ENCODE measurements at places on chromosomes 16 and 17.

DNA sequence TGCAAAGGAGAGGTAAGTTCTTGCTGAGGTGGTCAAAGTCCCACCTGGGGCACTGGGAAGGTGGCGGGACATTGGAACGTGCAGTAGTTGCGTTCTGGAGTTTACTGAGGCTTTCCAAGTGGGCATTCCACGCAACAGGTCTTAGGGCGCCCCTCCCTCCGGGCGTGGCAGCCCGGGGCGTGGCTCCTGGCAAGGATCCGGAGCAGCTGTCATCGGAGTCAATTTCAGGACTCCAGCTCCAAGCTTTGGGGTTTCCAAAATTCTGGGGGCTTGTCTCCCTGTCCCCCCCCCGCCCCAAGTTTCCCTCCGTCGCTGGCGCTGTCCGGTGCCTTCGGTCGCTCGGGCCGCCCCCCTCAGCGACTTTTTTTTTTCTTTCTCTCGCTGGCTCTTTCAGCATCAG is 43.1 kb upstream of the AMZ2 start:
- no peak for DNase-seq

DNA sequence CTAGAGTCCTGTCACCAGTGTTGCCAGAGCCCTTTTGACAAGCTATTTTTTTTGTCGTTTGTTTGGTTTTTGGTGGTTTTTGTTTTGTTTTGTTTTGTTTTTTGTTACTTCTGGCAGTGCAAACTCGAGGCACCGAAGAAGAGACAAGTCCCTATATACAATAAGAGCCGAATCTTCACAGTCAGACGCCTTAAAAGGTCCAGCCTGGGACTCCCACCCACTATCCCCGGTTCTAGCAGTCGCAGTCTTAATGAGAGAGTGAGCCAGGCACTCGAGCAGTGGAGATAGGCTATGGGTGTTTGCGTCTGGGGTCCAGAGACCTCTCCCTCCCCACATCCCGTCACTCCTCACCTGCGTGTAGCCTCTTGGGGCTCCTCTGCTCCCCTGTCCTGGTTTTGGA is 1.9 kb downstream of the OR1F1 start:
- DNase-seq = no peak

- no peak for DNase-seq
Measured at GRCh38 chr16:81816793-81817210, 37.7 kb downstream of the PLCG2 start.

GRCh38 chr16:64969221-64969620 is 152.6 kb downstream of the CDH11 start:
- DNase-seq = no peak

DNA sequence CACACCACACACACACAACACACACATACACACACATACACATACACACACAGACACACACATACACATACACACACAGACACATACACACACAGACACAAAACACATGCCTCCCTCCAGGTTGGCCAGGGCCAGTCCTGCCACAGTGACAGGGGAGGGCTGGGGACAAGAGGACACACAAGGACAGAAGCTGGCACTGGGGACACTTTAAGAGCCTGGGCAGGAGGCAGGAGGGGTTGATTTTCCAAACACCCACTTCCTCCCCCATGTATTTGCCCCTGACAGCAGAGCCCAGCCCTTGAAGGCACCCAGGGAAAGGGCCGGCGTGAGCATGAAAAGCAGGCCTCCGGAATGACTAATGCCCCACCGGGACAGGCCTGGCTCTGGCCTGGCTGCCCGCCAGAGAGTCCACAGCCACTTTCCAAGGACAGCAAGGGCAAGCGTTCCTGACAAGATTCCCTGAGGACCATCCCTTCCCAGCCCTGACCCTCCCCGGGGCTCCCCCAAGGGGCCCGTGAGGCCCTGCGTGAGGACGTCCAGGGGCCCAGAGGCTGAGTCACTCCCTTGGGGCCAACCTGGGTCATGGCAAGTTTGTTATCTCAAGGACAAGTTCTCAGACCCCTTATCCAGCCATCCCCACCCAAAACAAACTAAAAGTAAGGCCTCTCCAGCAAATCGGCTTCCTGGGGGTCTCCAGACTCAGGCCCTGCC is 235.6 kb downstream of the ZNF423 start:
- DNase-seq = no peak

GRCh38 chr16:719815-720446 is 1.0 kb upstream of the ANTKMT start:
- no peak for DNase-seq

DNA sequence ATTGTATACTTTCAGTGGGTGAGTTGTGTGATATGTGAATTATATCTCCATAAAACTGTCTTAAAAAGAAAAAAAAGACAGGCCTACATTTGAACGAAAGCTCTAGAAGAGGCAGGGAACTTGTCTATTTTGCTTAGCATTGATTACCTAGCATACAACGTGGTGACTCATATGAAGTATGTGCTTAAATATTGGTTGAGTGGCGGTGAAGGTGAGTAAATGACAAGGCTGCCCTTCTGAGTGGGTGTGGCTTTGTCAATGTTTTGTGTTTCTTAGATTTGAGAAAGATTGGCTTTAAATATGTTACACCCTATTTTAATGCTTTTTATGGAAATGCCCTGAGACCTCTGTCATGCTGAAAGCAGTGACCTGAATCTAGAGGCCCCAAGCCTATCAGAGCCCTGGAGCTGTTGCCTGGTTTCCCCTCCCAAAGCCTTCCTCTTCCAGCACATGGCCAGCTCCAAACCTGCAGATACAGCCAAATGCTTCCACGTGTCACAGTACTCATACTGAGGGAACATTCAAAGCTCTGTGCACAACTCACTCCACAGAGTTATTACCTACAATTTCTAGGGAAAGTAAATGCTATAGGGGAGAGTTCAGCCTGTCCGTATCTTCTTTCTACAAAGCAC is 260.0 kb downstream of the PHKB start:
- DNase-seq = no peak

DNA sequence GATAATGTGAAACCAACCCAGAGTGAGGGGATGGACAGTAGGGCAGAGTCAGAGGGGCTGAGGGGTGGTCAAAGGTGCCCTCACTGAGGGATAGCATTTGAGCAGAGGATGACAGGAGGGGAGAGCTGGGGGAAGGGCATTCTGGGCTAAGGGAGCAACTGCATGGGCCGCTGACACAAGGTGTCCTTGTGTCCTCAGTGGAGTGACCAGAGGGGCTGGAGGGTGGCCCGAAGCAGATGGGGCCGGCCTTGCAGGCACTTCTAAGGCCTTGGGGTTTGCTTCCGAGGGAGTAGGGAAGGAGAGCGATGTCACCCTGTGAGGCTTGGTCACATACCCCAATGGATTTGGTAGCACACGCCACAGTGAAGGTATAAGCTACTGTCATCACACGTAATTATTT is 10.0 kb downstream of the NUBP1 start:
- no peak for DNase-seq

GRCh38 chr16:87919681-87919994 is 16.7 kb downstream of the CA5A start:
- no peak for DNase-seq

DNA sequence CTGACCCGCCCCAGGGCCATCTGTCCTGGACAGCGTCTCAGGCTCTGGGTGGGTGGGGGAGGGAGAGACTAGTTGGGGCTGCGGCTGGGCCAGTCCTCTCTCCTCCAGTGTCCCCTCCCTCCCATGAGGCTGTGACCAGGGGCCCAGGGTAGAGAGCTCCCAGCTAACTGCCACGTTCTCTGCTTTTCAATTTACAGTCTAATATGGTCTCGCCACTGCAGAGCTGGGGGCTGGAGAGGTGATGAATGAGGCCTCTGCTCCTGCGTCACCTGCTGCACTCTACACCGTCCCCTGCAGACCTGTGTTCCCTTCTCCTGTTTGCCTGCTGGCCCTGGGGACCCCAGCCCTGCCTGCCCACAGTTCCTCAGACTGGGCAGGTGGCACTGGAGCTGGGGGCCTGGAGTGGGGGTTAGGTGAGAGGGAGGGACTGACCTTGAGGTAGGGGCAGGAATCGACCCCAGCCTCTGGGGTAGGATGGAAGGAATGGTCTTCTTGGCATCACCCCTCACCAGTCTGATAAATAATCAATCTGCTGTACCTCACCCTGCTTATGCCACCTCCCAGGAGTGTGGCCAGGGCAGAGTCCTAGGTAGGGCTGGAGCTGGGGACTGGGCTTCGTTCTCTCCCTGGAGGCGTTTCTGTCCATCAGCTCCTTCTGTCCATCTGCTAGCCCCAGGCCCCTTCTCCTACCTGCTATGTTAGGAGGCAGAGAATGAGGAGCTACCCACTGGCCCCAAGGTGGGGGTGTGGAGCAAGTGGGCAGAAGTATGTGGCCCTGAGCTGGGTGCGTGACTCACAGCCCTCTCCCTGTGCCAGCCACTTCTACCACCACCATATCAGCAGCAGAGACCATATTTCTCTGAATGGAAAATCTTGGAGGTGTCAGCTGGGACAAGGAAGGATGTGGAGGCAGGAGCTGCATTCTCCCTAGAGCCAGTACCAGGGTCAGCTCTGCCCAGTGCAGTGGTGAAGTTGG is 12.9 kb downstream of the SEZ6 start:
- no peak for DNase-seq

- no peak for DNase-seq
Measured at GRCh38 chr17:30207655-30208054, 27.8 kb downstream of the SLC6A4 start.

- DNase-seq = no peak
Measured at GRCh38 chr17:82933911-82934310, 94.1 kb upstream of the ZNF750 start.

DNA sequence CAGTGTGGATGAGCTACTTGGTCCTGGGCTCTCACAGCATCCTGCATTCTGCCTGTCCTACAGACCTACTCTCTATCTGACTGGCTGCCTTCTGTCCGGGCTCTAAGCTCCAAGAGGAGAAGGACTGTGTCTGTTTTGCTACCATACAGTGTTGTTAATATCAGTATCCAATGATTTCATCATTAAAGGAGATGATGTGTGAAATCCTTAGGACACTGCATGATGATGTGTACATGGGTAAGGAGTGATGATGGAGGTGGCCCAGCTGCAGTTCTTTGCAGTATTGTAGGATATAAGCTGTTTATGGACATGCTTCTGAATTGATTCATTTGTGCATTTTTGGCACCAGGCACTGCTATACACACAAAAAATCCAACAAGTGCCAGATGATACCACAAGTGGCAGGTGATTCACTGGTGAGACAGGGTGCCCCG is 536.9 kb upstream of the CDH11 start:
- DNase-seq = no peak

DNA sequence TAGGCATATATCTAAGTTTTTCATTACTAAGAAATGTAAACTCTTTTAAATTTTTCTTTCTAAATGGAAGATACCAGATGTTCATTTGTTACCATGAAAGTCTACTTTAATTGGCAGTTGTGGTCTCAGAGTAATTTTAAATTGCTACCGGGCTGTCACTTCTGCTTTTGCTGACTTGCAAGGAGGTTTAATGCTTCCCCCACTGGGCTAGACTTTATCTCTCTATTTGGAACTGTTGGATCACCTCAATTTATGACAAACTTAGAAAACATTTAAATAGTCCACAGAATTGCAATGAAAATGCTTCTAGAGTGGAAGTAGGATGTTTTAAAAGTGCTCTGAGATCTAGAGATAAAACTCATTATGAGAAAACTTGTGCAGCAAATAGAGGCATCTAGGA is 479.8 kb upstream of the GOT2 start:
- DNase-seq = no peak

DNA sequence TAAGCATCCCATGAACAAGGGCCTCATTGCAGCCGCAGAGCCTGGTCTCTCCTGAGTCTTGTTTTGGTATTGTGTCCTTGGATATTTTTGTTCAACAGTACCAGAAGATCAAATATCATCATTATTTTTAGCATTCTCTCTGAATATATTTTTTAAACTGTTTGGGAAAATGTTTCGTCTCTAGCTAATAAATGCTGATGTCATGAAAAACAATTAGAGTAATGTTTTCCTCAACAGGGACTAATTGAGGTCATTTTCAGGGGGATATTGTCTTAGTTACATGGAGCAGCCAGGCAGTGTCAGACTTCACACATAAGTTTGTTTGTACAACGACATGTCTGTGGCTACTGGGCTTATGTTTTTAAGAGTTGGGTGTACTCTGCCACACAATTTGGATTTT is 805.3 kb upstream of the SOX9 start:
- DNase-seq = no peak

- DNase-seq = no peak
Measured at GRCh38 chr17:40903129-40903847, 18.2 kb upstream of the KRT20 start.

GRCh38 chr16:47604306-47604705 is 143.2 kb downstream of the PHKB start:
- no peak for DNase-seq

DNA sequence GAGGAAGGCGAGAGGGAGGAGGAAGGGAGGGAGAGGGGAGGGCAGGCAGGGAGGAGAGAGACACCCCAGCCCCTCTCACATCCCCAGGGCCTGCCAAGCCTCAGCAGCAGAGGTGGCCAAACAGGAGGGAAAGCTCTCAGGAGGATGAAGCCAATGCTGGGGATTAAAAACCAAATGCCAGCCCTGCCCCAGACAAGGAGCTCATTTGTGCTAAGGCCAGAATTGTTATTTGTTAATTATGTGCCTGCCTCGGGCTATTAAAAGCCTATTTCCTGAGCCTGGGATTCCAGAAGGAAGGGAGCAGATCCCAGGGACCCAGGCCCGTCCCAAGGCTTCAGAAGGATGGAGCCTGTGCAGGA is 27.9 kb upstream of the GINS2 start:
- DNase-seq = no peak
